CD4-positive, alpha-beta T cell (primary cell): ENCODE measurements at places on chromosomes 11 and 22. TPM values are rescaled to one million over a fixed set of nuclear protein-coding genes. Genes with fewer than 3 reads are reported as not detected.

GRCh38 chr11:100562128-100562527 is 125.0 kb upstream of the ARHGAP42 start:
- no peak overlapping the region for H3K4me3 ChIP-seq
- H3K27ac ChIP-seq, result no peak overlapping the region
- DNase-seq, result no peak
- no peaks in the 10 kb centered on the region for H3K4me1 ChIP-seq
- no peaks in the 10 kb centered on the region for H3K36me3 ChIP-seq

DNA sequence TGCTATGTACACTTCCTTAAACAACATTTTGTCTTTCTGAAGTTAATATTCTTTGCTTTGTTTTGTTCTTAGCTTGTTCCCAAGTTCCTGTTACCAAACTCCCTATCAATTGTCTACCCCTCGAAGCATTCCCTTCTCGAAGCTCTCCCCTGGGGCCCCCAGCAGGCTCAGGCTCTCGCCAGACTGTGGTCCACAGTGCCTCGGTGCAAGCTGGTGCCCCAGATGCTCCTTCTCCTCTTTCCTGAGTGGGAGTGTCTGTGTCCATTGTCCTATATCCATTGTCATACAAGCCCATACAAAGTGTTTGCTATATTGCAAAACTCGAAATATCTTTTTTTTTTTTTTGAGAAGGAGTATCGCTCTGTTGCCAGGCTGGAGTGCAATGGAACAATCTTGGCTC is 51.7 kb upstream of the RTL6 start:
- no peaks in the 10 kb centered on the region for H3K36me3 ChIP-seq
- no peak overlapping the region for H3K27ac ChIP-seq
- no peak overlapping the region for H3K4me3 ChIP-seq
- peaks cover 7% of the 10 kb centered on the region for H3K4me1 ChIP-seq
- peaks cover 2% of the 10 kb centered on the region for H3K27me3 ChIP-seq

DNA sequence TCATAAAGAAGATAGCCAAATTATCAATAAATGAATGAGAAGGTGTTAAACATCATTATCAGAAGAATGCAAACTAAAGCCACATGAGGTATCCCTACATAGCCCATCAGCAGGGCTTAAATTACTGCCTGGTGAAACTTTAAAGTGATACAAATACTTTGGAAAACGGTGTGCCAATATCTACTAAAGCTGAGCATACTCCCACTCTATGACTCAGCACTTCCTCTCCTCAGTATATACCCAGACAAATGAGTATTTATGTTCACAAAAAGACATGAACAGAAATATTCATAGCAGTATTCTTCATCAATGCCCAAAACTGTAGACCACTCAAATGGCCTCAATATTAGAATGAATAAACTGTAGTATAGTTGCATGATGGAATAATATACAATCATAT is 284.6 kb upstream of the ZC3H12C start:
- no peaks in the 10 kb centered on the region for H3K27me3 ChIP-seq
- H3K4me1 ChIP-seq, result no peaks in the 10 kb centered on the region
- no peaks in the 10 kb centered on the region for H3K36me3 ChIP-seq
- no peak overlapping the region for H3K4me3 ChIP-seq
- DNase-seq, result no peak

DNA sequence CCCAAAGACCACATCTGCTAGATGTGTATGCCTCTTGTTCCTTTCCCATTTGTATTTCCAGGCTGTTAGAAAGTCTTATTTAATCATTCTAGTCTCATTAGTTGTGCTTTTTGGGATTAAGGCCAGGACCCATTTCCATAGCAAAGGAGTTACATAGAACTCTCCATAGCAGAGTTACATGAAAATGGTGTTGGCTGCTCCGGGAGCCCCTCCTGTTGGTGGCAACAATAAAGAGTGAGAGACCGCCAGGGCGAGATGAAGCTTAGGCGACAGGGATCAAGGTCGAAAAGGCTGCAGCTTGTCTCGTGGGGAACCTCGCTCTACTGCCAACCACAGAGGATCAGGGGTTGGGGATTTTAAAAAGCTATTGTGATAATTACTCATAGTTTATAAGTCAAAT is 58.3 kb downstream of the GRIK4 start:
- no peaks in the 10 kb centered on the region for H3K36me3 ChIP-seq
- DNase-seq, result no peak
- H3K27ac ChIP-seq, result no peak overlapping the region
- H3K4me1 ChIP-seq, result no peaks in the 10 kb centered on the region
- no peak overlapping the region for H3K4me3 ChIP-seq
- peaks cover 26% of the 10 kb centered on the region for H3K27me3 ChIP-seq

GRCh38 chr11:87033561-87033960 is 4.2 kb upstream of the TMEM135 start:
- no peak overlapping the region for H3K27ac ChIP-seq
- H3K4me3 ChIP-seq, result no peak overlapping the region
- H3K27me3 ChIP-seq, result no peaks in the 10 kb centered on the region
- no peaks in the 10 kb centered on the region for H3K36me3 ChIP-seq
- H3K4me1 ChIP-seq, result peaks cover 16% of the 10 kb centered on the region
- DNase-seq, result no peak

GRCh38 chr22:28154861-28155260 is 235.8 kb upstream of the PITPNB start:
- no peak for DNase-seq
- H3K27me3 ChIP-seq, result no peaks in the 10 kb centered on the region
- no peaks in the 10 kb centered on the region for H3K4me1 ChIP-seq
- H3K27ac ChIP-seq, result no peak overlapping the region
- H3K4me3 ChIP-seq, result no peak overlapping the region

DNA sequence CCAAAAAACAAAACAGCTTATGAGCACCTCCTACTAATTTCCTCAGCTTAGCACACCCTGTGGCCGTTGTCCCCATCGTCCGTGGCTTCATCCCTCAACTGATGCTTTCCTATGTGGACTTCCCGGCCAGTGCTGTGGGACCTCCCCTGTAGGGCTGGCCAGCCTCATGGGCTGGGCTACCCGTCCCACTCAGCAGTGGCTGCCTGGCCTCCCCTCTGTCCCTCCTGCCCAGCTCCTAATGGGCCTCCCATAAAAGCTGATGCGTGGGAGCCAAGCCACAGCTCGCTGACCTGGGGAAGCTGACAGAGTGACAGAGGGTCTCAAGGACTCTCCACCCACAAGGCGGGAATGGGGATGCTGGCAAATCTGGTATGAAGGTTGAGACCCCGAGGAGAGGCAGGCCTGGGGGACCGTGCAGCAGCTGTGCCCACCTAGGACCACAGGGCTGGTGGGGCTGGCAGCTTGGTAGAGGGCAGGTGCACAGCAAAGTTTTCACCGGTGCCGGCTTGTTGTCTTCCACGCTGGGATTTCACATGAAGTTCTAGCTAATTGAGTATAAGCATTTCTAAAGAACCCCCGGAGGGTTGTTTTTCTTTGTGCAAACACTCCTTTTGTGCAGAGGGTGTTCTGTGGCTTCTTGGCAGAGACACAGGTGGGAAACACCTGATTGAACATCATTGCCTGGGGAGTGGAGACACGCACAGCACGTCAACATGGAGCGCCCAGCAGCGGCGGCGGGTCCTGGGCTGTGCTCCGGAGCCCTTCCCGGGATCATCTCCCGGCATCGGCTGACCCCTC is 23.2 kb downstream of the TBX1 start:
- H3K27me3 ChIP-seq, result no peaks in the 10 kb centered on the region
- H3K27ac ChIP-seq, result no peak overlapping the region
- no peak overlapping the region for H3K4me3 ChIP-seq
- H3K36me3 ChIP-seq, result peaks cover 3% of the 10 kb centered on the region

DNA sequence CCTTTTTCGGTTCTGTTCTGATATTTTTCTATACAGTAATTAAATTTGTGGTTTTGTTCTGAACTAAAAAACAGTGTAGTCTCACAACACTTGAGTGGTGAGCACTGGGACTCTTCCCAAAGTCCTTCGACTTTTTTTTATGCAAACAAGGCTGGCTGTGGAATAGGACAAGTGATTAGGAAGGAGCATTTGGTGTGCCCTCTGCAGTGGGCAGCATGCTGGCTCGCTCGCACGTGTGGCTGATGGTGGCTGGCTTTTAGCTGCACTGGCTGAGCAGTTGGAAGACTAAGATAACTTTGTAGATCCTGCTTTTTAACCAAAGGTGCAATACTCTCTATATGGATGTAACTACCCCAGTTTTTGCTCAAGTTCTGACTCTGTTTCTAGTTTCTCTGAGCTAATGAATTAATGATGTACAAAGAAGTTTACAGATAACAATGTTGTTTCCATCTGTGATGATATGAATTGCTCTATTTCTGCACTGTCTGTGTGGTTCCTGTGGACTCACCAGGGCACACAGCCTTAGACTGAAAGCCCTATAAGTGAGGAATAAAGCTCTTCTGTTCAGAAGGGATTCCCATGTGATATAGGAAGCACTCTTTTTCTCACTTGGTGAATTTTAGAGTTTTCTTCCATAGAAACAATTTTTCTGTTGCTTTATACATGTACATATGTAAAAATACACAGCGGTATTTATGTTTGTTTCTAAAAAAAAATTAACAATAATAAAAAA is 143.1 kb upstream of the RASSF10 start:
- no peaks in the 10 kb centered on the region for H3K4me1 ChIP-seq
- H3K27me3 ChIP-seq, result peaks cover 24% of the 10 kb centered on the region
- no peak overlapping the region for H3K27ac ChIP-seq
- DNase-seq, result no peak

- H3K4me1 ChIP-seq, result no peaks in the 10 kb centered on the region
- no peaks in the 10 kb centered on the region for H3K27me3 ChIP-seq
- no peaks in the 10 kb centered on the region for H3K36me3 ChIP-seq
- no peak overlapping the region for H3K27ac ChIP-seq
Measured at GRCh38 chr11:71426413-71426812, 21.8 kb downstream of the DHCR7 start.

GRCh38 chr11:109958821-109959166 is 134.4 kb upstream of the ZC3H12C start:
- no peaks in the 10 kb centered on the region for H3K4me1 ChIP-seq
- no peaks in the 10 kb centered on the region for H3K27me3 ChIP-seq
- H3K4me3 ChIP-seq, result no peak overlapping the region
- DNase-seq, result no peak
- no peaks in the 10 kb centered on the region for H3K36me3 ChIP-seq

DNA sequence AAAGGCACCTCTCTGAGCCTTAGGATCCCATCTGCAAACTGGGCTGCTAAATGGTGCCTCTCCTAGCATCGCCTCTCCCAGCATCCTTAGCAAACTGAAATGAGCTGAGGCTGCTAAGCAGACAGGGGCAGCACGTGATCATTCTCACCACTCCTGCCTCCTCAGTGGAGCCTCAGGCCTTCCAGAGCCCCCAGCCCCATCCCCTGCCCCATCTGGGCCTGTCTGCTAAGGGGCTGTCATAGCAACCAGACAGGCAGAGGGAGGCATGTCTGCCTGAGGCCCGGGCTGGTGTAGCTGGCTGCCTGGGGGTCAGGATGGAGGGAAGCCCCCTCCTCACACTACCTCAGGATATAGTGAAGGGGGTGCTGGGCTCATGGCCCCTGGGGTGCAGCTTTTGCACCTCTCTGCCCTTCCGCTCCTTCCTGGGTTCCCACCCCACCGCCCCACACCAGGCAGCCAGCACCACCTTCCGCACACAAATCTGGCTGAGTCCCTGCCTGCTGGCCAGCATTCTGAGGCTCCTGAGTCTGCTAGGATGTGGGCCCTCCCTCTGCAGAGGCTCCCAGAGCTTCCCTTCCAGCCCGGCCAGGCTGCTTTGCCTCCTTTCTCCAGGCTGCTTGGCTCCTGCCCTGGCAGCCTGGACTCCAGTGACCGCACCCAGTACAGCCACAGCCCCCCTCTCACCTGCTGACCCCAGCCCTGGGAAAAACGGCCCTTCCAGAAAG is 47.5 kb upstream of the TTLL12 start:
- peaks cover 6% of the 10 kb centered on the region for H3K4me1 ChIP-seq
- H3K27me3 ChIP-seq, result no peaks in the 10 kb centered on the region
- H3K36me3 ChIP-seq, result no peaks in the 10 kb centered on the region

- no peak overlapping the region for H3K27ac ChIP-seq
- no peak for DNase-seq
- no peak overlapping the region for H3K4me3 ChIP-seq
- H3K4me1 ChIP-seq, result no peaks in the 10 kb centered on the region
- H3K36me3 ChIP-seq, result no peaks in the 10 kb centered on the region
Measured at GRCh38 chr11:120808616-120809050, 215.3 kb upstream of the TBCEL start.

- no peaks in the 10 kb centered on the region for H3K27me3 ChIP-seq
- DNase-seq, result no peak
- H3K36me3 ChIP-seq, result peaks cover 92% of the 10 kb centered on the region
- H3K4me3 ChIP-seq, result no peak overlapping the region
Measured at GRCh38 chr11:10762185-10762584, 11.1 kb downstream of the CTR9 start.

- no peak for DNase-seq
- no peak overlapping the region for H3K4me3 ChIP-seq
- H3K36me3 ChIP-seq, result no peaks in the 10 kb centered on the region
- no peak overlapping the region for H3K27ac ChIP-seq
Measured at GRCh38 chr11:122750049-122750448, 88.3 kb upstream of the CRTAM start.

GRCh38 chr11:2518983-2519340 is 74.2 kb downstream of the KCNQ1 start:
- no peak overlapping the region for H3K4me3 ChIP-seq
- no peak for DNase-seq
- H3K36me3 ChIP-seq, result no peaks in the 10 kb centered on the region
- H3K4me1 ChIP-seq, result no peaks in the 10 kb centered on the region
- no peak overlapping the region for H3K27ac ChIP-seq

GRCh38 chr11:11978098-11978637 is 30.3 kb downstream of the DKK3 start:
- no peak for DNase-seq
- no peaks in the 10 kb centered on the region for H3K27me3 ChIP-seq
- no peaks in the 10 kb centered on the region for H3K36me3 ChIP-seq
- H3K4me3 ChIP-seq, result no peak overlapping the region

DNA sequence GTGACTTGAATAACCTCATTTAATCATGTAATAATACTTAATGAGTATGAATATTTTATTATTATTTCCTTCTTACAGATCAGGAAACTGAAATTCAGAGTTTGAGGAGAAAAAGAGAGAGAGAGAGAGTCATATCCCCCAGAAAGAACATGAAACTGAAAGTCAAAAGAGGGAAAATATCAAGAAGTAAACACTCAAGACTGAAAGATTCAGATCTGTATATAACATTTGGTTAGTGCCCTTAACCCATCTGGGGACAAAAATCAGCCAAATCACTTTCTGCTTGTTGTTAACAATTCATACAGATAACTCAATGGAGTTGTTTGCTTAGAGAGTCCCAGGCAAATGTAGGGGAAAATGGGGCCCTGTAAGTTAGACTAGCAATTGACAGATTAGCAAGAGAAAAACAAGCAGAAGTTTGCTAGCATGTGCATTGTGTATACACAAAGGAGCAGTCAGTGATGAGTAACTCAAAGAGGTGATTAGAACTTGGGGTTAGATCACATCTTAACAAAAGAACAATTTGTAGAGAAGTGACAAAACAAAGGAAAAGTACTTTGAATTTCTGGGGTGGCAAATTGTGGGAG is 25.9 kb upstream of the MMP13 start:
- no peak overlapping the region for H3K4me3 ChIP-seq
- DNase-seq, result no peak
- H3K36me3 ChIP-seq, result no peaks in the 10 kb centered on the region
- H3K27me3 ChIP-seq, result no peaks in the 10 kb centered on the region

GRCh38 chr11:19808076-19808911 is 95.7 kb downstream of the NAV2 start:
- no peak overlapping the region for H3K27ac ChIP-seq
- H3K4me3 ChIP-seq, result no peak overlapping the region
- no peaks in the 10 kb centered on the region for H3K4me1 ChIP-seq
- DNase-seq, result no peak
- H3K36me3 ChIP-seq, result no peaks in the 10 kb centered on the region
- no peaks in the 10 kb centered on the region for H3K27me3 ChIP-seq

VSIG2 gene
- total RNA-seq, result not detected

ZC3H12C gene
- total RNA-seq, result 0.17 TPM

KDM4E gene
- total RNA-seq, result not detected

DDTL gene
- total RNA-seq, result 3.8 TPM

APOL5 gene
- not detected for total RNA-seq

PIWIL4 gene
- 1.3 TPM for total RNA-seq

OR4A16 gene
- not detected for total RNA-seq
